Pancreas (tissue), 10 donors: ENCODE measurements at places on chromosomes 6 and 20. TPM values are rescaled to one million over a fixed set of nuclear protein-coding genes. Genes with fewer than 3 reads are reported as not detected.

CNR1 gene
- polyA plus RNA-seq = 0.65 TPM

ZNF311 gene
- 1.1 TPM for polyA plus RNA-seq

PERP gene
- polyA plus RNA-seq = 22.8 TPM

ALDH5A1 gene
- 5.9 TPM for polyA plus RNA-seq

MARCKS gene
- polyA plus RNA-seq = 24.3 TPM

MOCS3 gene
- 1.9 TPM for polyA plus RNA-seq

PLN gene
- polyA plus RNA-seq = 2.1 TPM

PDYN gene
- polyA plus RNA-seq = not detected

MOXD1 gene
- 0.30 TPM for polyA plus RNA-seq

RPS6KA2 gene
- polyA plus RNA-seq = 11.2 TPM

LY6G6C gene
- polyA plus RNA-seq = not detected

FKBP1C gene
- 1.0 TPM for polyA plus RNA-seq

TPBG gene
- 6.7 TPM for polyA plus RNA-seq

ADGRB3 gene
- polyA plus RNA-seq = 0.26 TPM

SRMS gene
- not detected for polyA plus RNA-seq

NKX2-2 gene
- 28.7 TPM for polyA plus RNA-seq

SIRPD gene
- not detected for polyA plus RNA-seq

HMGN4 gene
- 8.8 TPM for polyA plus RNA-seq

OPRM1 gene
- polyA plus RNA-seq = 0.05 TPM
